ENCODE measurements at places on chromosomes 3 and 15. TPM values are rescaled to one million over a fixed set of nuclear protein-coding genes. Genes with fewer than 3 reads are reported as not detected.

Gene A4GNT
- not detected for total RNA-seq

- no peak for DNase-seq
- H3K4me1 ChIP-seq: no peaks in the 10 kb centered on the region
- H3K4me3 ChIP-seq: no peak overlapping the region
- H3K27ac ChIP-seq: no peak overlapping the region
- peaks cover 4% of the 10 kb centered on the region for H3K27me3 ChIP-seq
Measured at GRCh38 chr3:54366839-54367238, 244.5 kb downstream of the CACNA2D3 start.

- H3K36me3 ChIP-seq: no peaks in the 10 kb centered on the region
- H3K27ac ChIP-seq: no peak overlapping the region
- no peak overlapping the region for H3K4me3 ChIP-seq
- DNase-seq: no peak
- H3K4me1 ChIP-seq: peaks cover 6% of the 10 kb centered on the region
Measured at GRCh38 chr3:179801263-179801662, 148.4 kb downstream of the USP13 start.

GRCh38 chr3:166291186-166291955 is 454.1 kb upstream of the BCHE start:
- H3K27me3 ChIP-seq: no peaks in the 10 kb centered on the region
- no peak for DNase-seq
- no peaks in the 10 kb centered on the region for H3K4me1 ChIP-seq
- H3K27ac ChIP-seq: no peak overlapping the region
- no peaks in the 10 kb centered on the region for H3K36me3 ChIP-seq

DNA sequence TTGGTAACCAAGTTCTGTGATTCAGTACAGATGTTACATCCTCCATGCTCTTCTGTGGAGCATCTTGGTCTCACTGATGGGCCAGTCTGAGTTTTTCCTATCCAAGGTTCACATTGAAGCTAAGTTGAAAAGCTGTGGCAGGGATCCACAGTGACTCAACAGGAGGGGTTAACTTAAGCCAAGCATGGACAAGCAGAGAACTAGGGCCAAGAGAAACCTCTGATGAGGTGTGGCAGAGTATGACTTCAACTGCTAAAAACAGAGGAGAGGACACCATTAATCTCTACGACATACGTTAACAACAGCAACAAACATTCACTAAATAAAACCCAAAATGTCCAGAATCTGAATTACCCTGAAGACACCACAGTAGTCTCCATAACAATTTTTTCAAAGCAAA is 268.1 kb upstream of the UBE2E2 start:
- no peak overlapping the region for H3K4me3 ChIP-seq
- H3K27me3 ChIP-seq: no peaks in the 10 kb centered on the region
- DNase-seq: no peak
- no peaks in the 10 kb centered on the region for H3K4me1 ChIP-seq
- H3K36me3 ChIP-seq: no peaks in the 10 kb centered on the region

DNA sequence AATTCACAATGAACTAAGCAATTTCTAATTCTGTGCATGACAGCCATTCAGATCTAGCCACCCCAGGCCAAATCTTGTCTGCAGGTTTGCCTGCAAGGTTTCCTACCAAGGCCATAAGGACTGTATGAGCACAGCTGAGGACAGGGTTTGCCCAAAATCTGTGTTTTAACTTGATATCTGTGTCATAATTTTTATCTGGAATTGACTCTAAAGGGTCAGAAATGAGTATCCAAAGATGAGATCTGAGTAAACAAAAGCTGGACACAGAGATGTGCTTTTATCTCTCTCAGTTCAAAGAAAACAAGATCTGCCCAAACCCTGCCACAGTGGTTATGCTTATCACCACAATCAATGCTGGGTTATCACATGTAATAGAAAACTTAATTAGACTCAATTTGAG is 154.6 kb upstream of the COL8A1 start:
- no peaks in the 10 kb centered on the region for H3K4me1 ChIP-seq
- no peaks in the 10 kb centered on the region for H3K27me3 ChIP-seq
- DNase-seq: no peak
- H3K36me3 ChIP-seq: peaks cover 2% of the 10 kb centered on the region
- no peak overlapping the region for H3K4me3 ChIP-seq
- no peak overlapping the region for H3K27ac ChIP-seq

All from activated naive CD4-positive, alpha-beta T cell treated with anti-CD3 and anti-CD28 coated beads for 36 hours (primary cell).